ENCODE measurements at places on chromosomes 3 and 15. TPM values are rescaled to one million over a fixed set of nuclear protein-coding genes. Genes with fewer than 3 reads are reported as not detected.

Gene ACTC1
- 0.27 TPM for total RNA-seq

Gene WDR93
- total RNA-seq, result 0.64 TPM

Gene SLC30A4
- 1.7 TPM for total RNA-seq

Gene ALCAM
- 70.0 TPM for total RNA-seq

Gene DGKG
- 7.6 TPM for total RNA-seq
